ENCODE measurements at places on chromosomes 2 and 18. TPM values are rescaled to one million over a fixed set of nuclear protein-coding genes. Genes with fewer than 3 reads are reported as not detected.

Gene ZSWIM2
- total RNA-seq: not detected

Gene AQP12B
- not detected for total RNA-seq

Gene IL37
- total RNA-seq: not detected

Gene ACADL
- not detected for total RNA-seq

Gene TOGARAM2
- total RNA-seq: not detected

Gene ERMN
- total RNA-seq: not detected

Gene FAM124B
- not detected for total RNA-seq

Gene RAB27B
- 5.5 TPM for total RNA-seq

Gene RNF125
- total RNA-seq: 1.5 TPM

Gene GCKR
- not detected for total RNA-seq

Gene ZAP70
- total RNA-seq: not detected

Gene PER2
- total RNA-seq: 6.8 TPM

Gene SF3B1
- total RNA-seq: 83.6 TPM

All from hair follicular keratinocyte (primary cell).